ENCODE measurements at places on chromosomes 1 and 21.

DNA sequence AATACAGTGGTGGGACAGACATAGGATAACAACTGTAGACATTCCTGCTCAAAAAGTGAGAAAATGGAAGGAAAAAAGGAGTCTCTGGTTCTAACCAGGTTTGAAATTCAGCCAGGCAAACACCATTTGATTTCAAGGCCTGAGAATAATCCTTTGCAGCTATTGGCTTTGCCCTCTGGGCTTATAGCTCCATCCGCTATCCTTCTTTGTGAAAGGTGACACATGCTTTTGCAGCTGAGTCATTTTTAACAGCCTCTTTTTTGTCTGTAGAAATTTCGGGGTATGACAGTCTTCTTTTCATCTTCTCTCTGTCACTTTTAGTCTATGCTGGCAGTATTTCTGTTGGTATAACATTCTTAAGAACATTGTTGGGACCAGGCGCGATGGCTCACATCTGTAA is 16.2 kb downstream of the SDHC start:
- peak; percentile 54 for DNase-seq

DNA sequence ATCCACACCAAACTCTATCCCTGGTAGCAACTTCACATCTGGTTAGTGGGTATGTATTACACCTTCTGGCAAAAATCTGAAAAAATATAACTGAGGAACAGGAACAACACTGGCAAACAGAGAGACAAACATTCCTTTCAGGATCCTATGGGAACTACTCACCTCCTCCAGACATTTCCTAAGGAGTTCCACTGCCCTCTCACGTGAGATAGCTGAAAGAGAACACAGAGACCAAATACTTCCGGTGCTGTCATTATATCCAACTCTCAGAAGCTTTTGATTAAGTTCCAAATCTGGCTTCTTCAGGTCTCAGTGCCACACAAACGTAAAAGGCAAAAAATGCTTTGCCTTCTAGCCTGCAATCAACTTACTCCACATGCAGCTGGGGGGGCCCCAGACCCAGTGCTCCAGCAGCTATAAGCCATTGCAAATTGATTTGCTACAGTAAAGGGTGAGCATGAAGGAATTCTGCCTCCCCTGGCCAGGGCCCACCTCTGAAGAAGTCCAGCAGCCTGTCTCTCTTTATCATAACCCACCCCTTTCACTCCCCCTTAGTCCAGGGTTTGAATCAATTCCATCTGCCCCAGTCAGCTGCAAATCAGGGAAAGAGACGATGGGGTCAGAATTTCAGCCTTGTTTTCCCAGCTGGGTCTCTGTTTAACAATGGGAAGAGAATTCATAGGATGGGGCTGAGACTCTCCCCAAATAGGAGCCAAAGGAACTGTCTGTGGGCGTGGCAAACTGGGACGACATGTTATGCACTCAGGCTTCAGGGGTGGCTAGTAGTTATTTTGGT is 32.2 kb downstream of the TFAP2E start:
- DNase-seq: no peak

GRCh38 chr1:41668054-41668660 is 183.7 kb upstream of the EDN2 start:
- no peak for DNase-seq

DNA sequence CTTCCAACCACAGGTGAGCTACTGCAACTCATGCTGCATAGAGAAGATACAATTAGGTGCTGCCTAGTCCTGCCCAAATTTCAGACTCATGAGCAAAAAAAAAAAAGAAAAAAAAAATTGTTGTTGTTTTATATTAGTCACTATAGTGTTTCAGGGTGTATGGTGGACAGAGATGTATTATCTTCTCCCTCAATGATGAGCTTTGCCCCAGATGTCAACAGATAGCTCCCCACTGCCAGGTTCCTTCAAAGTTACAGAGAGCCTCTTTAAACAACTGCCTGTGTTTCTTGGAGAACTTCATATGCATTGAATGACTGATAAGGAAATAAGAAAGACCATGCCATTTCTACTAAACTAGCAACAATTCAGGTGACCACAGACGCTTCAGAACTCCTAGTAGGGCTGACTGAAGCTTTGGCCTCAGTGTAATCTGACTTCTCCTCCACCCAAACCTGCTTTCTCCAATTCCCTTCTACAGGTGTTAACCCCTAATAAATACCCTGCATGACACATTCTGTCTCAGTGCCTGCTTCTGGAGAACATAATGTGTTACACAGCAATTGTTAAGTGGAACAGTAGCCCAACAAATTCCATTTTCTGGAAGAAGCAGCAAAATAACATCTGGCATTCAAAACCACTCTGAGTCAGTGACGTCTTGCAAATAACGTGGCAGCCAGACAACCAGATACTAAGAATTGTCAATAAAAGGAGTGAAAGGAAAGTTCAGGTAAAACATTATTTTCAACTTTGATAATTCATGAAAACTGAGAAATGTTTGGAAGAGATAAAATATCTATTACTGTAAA is 147.7 kb downstream of the CDC42BPA start:
- peak; percentile 75 for DNase-seq

GRCh38 chr1:200628223-200628881 is 7.8 kb upstream of the KIF14 start:
- DNase-seq: no peak

GRCh38 chr21:25980710-25981109 is 189.9 kb downstream of the APP start:
- no peak for DNase-seq

GRCh38 chr1:165376041-165376810 is 19.7 kb upstream of the LMX1A start:
- peak; percentile 99 for DNase-seq

- peak; percentile 40 for DNase-seq
Measured at GRCh38 chr1:215599418-215600074, 32.4 kb downstream of the KCTD3 start.

DNA sequence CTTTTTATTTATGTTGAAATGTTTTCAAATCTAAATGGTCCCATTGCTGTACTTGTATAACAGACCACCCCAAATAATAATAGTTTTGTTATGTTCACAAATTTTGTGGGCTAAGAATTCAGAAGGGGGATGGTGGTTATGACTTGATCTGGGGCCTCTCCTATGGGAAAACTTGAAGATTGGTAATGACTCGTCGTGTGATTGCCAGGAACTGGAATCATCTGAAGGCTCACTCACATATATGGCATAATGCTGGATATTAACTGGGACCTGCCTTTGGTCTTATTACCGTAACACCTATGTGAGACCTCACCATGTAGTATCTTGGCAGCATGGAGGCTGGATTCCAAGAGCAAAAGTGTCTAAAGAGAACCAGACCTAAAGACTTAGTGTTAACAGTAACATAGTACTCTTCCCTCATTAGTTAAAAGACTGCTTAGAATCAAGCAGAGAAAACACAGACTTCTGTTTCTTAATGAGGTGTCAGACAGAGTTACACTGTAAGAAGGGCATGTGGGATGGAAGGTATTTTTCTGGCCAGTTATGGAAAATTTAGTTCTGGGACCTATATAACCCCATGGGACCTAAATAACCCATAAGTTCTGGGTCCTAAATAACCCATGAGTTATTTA is 11.9 kb downstream of the LYPLAL1 start:
- peak; percentile 5 for DNase-seq

GRCh38 chr1:76191561-76191960 is 117.0 kb downstream of the ST6GALNAC3 start:
- no peak for DNase-seq

GRCh38 chr1:230621324-230622030 is 20.8 kb upstream of the COG2 start:
- no peak for DNase-seq

DNA sequence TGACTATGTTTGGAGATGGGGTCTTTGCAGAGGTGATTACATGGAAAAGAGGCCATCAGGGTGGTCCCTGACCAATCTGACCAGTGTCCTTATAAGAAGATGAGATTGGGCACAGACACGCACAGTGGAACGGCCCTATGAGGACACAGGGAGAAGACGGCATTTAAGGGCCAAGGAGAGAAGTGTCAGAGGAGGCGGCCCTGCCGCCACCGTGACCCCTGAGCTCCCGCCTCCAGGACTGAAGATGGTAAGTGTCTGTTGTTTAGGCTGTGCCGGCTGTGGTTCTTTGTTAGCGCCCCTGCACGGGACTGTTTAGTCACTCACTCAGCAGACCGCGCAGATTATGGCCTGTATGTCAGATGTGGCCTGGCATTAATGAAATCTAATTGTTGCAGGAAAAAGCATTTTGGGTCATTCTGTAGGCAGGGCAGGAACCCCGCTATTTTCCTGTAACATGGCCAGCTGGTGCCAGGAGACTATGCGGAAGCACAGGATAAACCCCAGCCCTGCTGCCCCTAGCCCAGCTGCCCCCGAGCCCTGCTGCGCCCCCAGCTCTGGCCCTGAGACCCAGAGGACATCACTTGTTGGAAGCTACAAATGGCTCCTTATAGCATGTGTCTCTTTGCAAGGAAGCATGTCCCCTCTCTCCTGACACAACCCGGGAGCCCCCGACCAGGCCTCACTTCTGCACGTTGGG is 53.7 kb upstream of the RIPK4 start:
- DNase-seq: no peak

DNA sequence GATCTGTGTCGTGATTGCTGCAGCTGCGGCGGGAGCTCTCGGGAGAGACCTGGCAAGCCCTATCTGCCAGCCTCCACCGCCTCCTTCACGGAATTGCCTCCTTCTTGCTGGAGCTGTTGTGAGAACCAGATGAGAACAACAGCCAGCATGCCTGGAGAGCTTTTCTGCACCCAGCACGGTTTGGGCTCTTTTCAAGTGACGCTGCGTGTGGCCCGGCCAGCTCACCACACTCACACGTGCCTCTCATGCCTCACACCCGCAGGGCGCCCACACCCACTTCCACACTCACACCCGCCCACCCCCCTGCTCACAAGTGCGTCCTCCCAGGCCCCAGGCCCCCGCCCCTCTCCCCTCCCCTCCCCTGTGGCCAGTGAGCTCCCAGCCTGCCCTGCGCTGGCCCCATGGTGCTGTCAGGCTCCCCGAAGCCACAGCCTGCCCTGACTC is 135.7 kb upstream of the RUNX3 start:
- peak; percentile 82 for DNase-seq

- DNase-seq: no peak
Measured at GRCh38 chr1:151142411-151143056, 3.9 kb downstream of the SEMA6C start.

- DNase-seq: peak; percentile 28
Measured at GRCh38 chr1:162016631-162017030, 7.0 kb downstream of the OLFML2B start.

- DNase-seq: no peak
Measured at GRCh38 chr21:27258742-27259448, 292.0 kb upstream of the ADAMTS5 start.

DNA sequence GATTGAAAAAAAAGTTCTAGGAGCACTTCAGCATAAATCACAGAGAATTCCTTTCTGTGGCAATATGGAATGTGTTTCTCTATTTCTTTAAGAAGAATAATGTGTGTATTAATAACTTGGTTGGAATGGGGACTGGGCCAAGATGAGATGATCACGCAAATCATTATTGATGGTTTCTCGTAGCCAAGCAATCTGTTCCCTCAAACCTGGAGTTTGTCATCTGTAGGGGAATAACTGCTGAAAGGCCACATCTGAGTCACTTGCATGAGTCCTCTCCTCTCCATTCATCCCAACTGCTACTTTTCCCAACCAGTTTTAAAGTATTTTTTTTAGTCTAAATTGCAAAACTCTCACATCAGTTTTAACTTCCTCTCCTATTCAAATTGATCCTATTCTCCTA is 480.4 kb downstream of the PLPP3 start:
- DNase-seq: peak; percentile 90

DNA sequence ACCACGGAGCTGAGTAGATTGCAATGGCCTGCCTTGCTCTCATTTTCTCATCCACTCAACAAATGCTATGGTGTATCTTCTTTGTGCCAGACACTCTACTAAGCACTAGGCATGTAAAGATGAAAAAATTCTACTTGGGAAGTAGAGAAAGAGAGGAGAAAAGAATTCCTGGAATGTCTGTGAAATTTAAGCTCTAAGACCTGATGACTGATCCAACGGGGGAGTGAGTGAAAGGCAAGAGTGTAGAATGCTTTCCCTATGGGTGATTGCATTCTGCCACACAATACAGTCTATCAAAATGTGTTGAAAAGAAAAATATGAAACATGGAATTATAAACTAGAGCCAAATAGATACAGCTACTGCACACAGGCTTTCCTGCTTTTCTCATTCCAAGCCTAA is 82.3 kb downstream of the CYYR1 start:
- DNase-seq: peak; percentile 43

- DNase-seq: no peak
Measured at GRCh38 chr1:213615226-213615916, 372.4 kb upstream of the PROX1 start.

DNA sequence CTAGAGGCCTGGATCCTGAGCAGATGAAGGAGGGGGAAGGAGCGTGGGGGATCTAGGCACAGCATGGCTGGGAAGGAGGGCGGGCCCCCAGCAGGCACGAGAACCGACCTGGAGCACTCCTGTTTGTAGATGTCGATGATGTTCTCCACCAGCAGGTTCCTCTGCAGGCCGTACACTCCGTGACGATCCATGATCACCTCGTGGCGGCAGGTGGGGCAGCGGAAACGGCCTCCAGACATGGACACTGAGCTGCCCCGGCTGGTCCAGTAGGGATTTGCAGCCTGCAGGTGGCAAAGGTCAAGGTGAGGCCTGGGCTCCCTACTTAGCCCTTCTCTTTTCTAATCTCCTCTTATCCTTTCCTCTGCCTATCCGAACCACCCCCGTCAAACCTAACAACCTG is 1.3 kb downstream of the TRIM63 start:
- DNase-seq: no peak

GRCh38 chr21:46437511-46437910 is 21.2 kb upstream of the DIP2A start:
- DNase-seq: no peak

DNA sequence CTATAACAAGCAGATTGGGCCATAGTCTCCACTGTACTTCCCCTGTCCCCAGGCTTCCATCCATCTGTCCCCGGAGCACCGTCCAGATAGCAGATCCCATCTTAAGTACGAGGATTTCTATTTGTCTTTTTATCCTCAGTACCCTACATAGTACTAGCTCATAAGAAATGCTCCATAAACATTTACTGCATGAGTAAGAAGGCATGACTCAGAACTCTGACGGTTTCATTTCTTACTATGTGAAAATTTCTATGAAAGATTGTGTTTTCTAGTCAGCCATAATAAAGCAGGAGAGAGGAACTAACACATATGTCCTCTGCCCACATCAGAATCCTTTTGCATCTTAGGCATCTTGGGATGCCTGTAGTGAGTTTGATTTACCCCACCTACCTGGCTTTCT is 49.5 kb downstream of the CHD1L start:
- DNase-seq: peak; percentile 91

DNA sequence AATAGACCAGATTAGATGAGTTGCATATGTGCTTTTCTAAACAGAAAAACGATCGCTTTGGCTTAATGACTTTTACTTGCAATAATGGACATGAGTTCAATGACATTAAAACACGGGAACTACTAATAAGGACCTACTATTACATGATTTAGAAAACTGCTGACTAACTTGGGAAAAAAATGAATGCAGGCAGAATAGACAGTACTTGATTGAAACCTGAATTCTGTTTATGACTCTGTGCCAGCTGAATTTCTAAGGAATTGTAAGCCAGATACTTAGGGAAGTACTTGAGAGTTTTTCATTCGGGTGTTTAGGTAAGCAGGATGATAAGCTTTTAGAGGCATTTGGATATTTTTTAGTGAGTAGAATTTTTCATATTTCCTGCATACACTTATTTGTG is 12.0 kb downstream of the ADGRL2 start:
- DNase-seq: peak; percentile 13
